Activated effector memory CD4-positive, alpha-beta T cell treated with anti-CD3 and anti-CD28 coated beads, Interleukin-2, amount 50 U/mL, for 16 hours (primary cell): ENCODE measurements at places on chromosomes 3 and 15.

DNA sequence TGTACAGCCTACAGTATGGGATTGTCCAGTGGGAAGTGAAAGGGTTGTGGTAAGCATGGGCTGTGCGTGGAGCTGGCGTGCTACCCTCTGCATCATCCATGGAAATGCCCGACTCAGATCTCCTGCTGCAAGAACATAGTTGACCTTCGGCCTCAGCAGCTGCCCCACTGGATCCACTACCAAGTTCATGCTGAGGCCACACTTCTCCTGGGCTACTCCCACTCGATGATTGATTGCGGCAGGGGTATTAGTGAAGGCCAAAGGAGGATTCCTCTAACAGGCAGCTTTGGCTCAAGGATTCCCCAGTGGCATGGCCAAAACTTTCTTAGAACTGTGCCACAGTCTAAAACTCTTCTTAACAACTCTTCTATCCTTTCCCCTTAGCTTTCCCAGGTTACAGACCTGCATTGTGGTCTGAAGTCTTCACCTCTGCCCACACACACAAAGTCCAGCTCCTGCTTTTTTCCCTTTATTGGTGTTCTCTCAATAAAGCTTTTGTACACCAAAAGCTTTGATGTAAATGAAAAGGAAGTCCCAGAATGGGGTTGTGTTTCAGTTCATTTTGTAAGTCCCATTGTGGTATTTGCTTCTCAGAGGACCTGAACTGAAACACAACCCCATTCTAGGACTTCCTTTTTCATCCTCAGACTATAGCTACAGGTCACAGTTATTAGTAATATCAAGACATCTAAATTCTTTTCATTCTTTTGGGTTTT is 4.9 kb upstream of the TBC1D5 start:
- DNase-seq: no peak

- no peak for DNase-seq
Measured at GRCh38 chr3:127234778-127235177, 41.8 kb downstream of the PRR23E start.

- no peak for DNase-seq
Measured at GRCh38 chr15:29034593-29035335, 149.0 kb downstream of the APBA2 start.

- DNase-seq: no peak
Measured at GRCh38 chr3:11464356-11464755, 179.4 kb downstream of the VGLL4 start.

DNA sequence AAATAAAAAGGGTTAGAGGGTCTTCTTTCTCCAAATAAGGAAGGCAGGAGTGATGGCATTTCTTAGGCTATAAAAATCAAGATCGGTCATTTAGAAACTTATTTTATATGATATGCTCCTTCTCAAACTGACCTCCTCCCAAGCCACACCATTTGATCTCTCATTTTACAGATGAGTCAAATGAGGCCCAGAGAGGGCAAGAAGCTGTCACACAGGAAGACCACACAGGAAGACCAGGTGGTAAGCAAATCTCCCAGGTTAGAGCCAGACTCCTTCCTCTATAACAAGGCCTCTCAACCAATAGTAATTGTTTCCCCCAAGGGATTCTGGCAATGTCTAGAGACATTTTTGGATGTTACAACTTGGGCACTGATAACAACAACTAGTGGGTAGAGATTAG is 13.8 kb downstream of the TLE3 start:
- no peak for DNase-seq

- no peak for DNase-seq
Measured at GRCh38 chr3:167870759-167871158, 135.2 kb downstream of the SERPINI1 start.

DNA sequence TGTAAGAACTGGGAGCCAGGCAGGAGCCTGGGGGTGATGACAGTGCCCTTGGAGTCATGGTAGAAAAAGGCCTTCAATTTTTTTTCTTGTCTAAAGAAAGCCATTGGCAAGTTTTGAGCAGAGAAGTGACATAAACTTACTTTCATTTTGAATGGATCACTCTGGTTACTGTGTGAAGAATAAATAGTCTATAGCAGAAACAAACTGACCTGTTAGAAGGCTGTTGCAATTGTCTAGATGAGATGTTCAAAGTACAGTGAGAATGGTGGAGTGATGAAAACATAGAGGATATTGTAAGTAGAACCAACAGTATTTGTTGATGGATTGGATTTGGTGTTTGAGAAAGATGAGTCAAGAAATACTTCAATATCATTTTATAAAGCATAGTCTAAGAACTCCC is 439.9 kb downstream of the TBL1XR1 start:
- DNase-seq: no peak

DNA sequence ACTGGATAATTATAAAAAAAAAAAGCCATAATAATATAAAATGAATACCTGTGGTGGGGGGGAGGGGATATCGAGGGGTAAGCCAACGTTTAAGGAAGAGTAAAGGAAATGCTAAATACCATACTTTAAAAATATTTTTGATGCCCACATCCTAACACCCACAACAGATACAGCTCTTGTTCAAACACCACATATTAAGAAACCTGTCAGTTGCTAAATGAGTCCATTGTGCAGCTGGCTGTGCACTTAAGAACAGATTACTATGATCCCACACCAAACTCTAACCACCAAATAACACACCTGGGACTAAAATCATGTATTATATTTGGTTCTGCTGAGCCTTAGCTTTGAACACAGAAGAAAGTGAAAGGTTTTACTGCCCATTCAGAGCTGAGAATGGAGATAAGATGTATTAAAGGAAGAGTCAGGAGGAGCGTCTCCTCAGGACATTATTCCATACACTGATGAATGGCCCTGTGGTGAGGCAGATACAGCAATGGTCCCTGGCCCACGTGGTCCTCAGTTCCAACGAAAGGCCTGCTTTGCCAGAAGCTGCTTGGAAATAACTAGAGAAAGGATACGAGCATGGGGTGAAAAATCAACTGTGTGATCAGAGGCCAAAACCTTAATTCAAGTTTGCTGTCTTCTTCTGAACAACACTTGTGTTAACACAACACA is 515.4 kb downstream of the FOXP1 start:
- DNase-seq: no peak

DNA sequence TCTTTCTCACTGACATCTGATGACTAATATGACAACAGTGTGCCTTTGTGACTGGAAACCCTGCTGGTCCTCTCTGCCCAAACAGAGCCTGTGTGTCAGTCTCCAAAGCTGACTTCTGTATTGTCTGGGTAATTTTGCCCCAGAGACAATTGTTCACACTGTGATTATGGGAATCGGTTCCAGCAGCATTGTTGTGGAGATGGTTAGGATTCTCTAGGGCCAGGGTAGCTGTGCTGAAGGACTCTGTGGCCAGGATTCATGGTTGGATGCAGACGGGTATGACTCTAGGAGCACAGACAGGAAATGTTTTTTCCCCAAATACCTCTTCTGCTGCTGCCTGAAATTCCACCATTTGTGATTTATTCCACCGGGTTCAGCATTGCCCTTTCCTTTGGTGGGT is 57.5 kb upstream of the ITGA11 start:
- DNase-seq: no peak

DNA sequence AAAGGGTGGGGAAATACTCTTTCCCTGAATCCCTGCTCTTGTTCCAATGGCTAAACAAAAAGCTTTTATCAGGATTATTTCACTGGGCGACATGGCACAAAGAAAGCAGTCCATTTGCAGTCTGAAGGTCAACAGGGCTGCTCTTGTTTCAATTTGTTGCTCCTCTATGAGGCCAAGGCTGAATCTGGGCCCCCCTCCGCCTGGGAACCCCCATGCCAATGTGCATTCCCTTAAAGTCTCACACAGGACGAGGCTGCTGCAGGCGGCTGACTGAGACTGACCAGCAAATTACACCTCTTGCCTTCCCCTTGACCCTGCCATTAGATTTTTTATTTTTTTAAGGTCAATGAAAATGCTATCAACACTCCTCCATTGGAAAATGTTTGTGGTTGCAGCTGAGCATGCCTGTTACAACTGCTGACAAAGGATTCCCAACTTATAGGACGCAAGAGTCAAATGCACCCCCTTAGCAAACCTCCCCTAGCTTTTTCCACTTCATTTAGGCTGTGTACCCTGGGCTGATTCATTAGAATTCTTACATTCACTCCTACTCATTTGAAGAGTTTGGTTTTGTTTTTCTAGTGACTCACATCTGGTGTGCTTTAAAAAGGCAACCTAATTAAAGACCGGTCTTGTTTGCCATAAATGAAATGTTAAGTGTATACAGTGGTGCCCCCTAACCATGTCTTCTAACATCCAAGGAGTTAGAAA is 60.8 kb upstream of the ARHGEF3 start:
- DNase-seq: no peak
